NCI-H146 (cell line): ENCODE measurements at places on chromosomes 2 and 18.

- DNase-seq: no peak
Measured at GRCh38 chr2:120764991-120765677, 29.5 kb downstream of the GLI2 start.

- DNase-seq: peak; percentile 60
Measured at GRCh38 chr2:165698444-165698884, 95.6 kb downstream of the GALNT3 start.

GRCh38 chr18:34039201-34039600 lies 185.5 kb downstream of the NOL4 start:
- no peak for DNase-seq

GRCh38 chr2:169664978-169665930 lies 29.0 kb downstream of the CFAP210 start:
- no peak for DNase-seq
